AG20443 (cell line): ENCODE measurements at places on chromosomes 3 and 15.

DNA sequence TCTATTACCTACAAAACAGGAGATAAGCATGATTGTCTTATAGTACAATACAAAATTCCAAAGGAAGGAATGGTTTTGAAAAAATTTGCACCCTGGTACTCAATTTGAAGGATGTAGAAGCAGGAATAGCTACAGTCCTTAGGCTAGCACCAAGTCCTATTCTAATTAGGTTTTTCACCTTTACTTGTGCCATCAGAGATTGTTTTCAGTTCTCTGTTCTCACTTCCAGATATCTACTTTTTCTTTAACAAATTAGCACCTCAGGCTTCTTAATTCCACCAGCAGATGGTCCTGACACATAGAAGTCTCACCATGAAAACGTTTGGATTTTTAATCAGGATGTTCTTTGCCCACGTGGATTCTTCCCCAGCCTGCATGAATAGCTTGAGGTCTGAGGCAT lies 43.8 kb downstream of the IL5RA start:
- DNase-seq = no peak

GRCh38 chr15:63981596-63982320 lies 64.5 kb downstream of the DAPK2 start:
- DNase-seq = no peak

- DNase-seq = no peak
Observed at GRCh38 chr3:101519685-101520365, 6.8 kb upstream of the SENP7 start.

- DNase-seq = no peak
Observed at GRCh38 chr3:135038186-135038585, 243.1 kb downstream of the EPHB1 start.

- DNase-seq = no peak
Observed at GRCh38 chr15:70547846-70548487, 215.4 kb downstream of the UACA start.
